ENCODE measurements at places on chromosomes 4 and X.
A peak's percentile ranks its signal among the peaks of the same experiment; 100 is the strongest.

DNA sequence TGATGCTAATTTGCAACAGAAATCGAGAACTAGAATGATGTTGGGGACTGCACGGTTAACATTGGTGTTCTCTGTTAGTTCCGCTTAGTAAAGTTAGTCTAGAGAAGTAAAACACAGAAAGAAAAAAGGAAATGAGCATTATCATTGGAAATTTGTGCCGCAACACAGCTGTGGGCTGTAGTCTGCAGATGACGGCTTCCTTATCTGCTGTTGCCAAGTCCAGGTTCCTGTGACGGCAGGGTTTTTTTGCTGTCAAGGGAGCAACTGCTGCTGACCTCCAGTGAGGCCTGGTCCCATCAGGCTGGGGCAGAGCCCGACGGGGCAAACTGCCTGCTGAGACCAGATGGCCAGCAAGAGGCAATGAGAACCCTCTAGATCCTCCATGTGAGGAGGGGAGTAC lies 38.9 kb upstream of the PHEX start:
- no peak for DNase-seq

DNA sequence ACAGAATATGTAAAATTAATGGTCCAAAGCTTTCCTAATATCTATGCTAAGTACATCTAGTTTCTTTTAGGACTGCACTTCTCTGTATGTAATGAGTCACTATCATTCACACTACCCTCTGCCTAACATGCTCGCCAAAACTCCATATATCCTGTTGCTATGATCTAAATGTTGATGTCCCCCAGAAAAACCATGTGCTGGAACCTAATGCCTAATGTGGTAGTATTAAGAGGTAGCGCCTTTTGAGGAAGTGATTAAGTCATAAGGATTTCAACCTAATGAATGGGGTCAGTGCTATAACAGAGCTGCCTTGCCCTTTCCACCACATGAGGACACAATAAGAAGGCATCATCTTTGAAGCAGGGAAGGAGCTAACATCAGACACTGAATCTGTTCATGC lies 34.9 kb upstream of the NFKB1 start:
- no peak for DNase-seq

DNA sequence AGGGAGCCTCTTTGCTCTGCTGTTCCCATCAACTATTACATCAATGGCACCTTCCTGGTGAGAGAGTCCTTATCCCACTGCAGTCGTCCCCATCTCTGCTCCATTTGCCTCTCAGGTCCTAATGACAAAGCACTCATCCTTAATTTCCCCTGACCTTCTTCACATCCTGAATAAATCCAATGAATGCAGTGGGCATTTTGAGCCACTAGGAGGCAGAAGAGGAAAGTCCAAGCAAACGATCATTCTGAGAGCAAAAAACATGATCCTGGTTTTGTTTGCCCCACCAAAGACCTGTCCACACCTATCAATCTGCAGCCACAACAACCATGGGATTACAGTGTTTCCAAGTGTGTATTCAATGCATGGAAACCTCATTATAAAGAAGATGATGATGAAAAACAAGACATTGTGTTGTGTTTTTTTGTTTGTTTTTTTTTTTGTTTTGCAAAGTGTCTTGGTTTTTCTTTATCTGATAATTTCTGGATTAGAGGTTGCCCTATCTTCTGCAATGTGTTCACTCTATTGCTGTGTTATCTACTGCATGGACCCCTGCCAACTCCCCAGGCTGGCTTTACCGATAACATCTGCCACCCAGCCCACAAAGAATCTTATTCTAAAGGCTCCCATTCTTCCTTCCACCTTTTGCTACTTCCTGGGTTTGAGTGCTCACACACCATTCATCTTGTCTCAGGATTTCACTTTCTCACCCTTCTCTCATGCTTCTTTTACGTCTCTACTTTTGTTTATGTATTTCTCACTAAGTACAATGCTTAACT lies 207.2 kb downstream of the NLGN4X start:
- peak; percentile 3 for DNase-seq

DNA sequence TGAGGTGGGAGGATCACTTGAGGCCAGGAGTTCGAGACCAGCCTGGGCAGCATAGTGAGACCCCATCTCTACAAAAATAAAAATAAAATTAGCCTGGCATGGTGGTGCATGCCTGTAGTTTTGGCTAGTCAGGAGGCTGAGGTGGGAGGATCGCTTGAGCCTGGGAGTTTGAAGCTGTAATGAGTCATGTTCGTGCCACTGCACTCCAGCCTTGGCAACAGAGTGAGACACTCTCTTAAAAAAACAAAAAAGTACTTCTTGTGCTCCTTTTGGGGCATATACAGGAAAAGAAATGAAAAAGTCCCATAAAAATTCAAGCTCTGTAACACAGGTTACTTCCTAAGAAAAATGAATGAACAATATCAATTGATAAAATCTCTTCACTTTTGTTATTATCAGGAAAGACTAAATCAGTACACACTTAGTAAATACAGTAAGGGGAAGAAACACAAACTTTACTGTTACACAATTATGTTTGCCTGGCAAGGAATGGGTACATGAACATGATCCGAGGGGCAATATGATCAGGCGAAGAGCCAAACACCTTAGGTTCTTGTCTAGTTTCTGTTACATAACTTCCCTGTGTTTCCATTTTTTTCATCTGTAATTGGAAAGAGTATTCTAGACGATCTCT lies 46.9 kb downstream of the CCDC158 start:
- no peak for DNase-seq

DNA sequence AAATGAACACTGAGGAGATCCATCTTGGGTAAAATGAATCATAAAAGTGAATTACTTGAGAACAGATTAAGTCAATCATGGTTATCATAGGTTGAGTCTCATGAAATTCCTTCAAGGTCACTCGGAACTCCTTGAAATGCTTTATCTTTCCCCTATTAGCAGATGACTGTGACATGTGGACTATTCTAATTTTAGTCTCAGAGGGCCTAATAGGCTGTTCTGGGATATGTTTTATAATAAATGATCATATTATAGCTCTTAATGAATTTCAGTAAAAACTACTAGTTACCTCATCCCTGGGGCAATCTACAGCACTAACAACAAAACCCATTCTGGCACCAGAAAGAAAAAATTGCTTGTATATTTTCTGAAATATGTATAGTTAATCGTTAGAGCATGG lies 44.7 kb downstream of the SPATA4 start:
- no peak for DNase-seq

DNA sequence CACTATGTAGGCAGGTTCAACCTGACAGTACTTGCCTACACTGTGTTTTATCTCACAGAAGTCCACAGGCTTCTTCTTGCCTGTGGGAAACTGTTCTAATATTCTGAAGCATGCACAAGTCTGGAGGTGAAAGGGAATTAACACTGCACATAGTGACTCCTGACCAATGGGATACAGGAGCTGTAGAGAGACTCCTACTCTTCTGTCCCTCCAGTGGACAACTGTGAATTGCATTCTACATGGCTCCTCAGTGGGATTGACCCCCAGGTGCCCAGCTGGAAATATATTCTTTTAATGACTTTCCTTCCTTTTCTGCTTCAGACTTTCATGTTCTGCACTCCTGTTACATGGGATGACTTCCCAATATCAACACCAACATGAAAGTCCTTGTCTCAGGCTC lies 8.2 kb upstream of the YIPF6 start:
- DNase-seq, result no peak

DNA sequence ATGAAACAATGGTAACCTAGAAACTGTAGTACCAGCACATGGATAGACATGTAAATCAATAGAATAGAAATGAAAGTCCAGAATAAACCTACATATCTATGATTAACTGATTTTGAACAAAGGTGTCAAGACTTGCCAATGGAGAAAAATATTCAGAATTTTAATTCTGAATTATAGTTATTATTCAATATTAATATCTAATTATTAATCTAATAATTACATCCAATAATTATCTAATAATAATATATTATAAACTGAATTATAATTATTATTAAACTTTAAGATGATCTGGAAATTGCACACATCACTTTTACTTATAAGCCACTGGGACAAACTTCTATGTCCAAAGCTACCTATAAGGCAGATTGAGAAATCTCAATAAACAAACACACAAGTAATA lies 1365.2 kb upstream of the ADGRL3 start:
- no peak for DNase-seq

DNA sequence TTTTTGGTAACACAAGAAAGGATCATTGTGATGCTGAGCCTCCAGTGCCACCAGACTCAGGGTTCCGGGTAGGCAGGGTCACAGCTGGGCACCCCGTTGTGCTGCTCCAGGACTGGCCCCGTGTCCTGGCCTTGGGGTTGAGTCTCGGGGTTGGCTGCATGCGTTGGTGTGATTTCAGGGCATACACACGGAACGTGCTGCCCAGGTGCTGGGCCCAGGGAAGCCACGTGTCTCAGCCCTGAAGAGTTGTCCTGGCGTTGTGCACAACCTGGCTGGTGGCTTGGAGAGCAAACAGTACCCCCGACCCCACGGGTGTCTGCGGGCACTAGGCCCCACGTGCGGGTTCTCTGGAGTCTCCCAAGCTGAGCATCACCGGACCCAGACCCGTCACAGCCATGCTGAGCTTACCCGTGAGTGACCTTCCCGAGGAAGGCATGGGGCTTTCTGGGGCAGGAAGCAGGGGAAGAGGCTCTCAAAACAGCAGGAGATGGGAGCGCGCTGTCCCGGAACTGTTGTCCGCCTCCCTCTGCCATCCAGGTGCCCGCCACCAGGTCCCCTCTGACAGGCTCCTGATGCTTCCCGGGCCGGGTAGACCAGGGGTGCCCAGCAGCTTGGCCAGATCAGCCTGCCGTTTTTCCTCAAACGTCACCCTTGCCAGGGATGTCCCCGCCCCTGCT lies 66.1 kb upstream of the ENPP6 start:
- no peak for DNase-seq

DNA sequence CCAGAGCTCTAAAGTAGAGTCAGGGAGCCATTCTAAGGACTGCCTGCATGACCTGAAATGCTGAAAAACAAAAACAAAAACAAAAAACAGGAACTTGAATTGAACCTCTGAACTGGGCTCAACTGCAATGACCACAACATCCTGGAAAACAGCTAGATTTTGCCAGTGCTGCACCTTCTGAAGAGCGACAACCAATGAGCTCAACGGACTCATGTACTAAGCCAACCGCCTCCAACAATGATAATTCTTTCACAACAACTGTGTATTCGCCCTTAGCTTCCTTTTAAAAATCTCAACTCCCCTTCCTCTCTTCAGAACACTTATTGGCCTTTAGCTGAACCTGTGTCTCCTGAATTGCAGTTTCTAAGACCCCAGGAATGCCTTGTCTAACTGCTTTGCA lies 69.8 kb downstream of the HAUS3 start:
- no peak for DNase-seq

DNA sequence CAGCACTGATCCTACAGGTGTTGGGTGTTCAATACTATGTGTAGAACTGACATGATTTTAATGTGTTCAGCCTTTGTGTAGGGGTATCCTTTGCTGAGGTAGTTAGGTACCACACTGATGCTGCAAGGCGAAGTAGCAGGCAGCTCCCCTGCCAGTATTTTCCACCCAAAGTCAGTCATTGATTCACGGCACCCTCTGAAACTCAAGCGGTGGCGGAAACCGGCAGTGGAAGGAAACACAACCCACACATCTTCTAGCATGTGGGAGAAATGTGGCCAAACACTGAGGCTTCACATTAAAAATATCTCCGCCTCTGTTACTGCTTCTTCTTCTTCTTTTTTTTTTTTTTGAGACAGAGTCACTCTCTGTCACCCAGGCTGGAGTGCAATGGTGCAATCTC lies 126.3 kb downstream of the AASDH start:
- no peak for DNase-seq

DNA sequence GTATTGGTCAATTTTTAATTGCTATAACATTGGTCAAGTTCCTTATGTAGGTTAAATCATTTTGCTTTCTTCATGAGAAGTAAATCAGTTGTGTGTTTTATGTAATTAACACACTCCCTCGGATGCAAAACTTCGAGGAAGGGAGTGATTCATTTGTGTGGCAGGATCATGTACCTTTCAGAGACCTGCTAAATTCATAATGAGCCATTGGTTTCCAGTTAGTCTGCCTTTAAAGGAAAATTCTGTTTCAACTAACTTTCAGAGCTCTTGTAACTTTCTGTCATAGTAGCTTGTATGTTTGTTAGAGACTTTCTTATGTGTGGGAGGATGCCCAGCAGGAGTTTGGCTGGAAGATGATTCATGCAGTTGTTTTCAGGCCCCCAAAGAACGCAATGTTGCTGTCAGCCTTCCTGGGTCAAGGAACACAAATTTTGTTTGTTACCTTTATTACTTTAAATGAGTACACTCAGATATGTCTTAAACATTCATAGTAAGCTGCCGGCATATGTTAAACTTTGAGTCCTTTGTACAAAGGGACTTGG lies 72.1 kb downstream of the GPR101 start:
- DNase-seq, result no peak

DNA sequence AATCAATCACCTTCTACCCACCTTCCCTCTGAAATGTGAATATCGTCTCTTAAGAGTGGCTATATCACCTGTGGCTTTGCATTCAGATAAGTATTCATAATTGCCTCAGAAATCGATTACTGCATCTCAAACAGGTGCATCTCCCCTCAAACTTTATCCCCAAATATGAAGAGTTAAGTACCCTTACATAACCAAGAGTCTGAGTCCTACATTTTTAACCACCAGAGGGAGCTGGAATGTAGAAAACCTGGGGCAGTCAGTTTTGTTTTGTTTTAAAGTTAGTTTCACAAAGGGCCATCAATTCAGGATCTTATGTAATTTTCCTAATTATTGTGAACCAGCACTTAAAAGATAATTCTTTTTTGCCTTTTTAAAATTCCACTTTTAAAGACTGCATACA lies 5.7 kb downstream of the TCEANC start:
- no peak for DNase-seq

- DNase-seq, result peak; percentile 81
These were observed 54.5 kb downstream of the RTL9 start for GRCh38 chrX:110412971-110413726.

DNA sequence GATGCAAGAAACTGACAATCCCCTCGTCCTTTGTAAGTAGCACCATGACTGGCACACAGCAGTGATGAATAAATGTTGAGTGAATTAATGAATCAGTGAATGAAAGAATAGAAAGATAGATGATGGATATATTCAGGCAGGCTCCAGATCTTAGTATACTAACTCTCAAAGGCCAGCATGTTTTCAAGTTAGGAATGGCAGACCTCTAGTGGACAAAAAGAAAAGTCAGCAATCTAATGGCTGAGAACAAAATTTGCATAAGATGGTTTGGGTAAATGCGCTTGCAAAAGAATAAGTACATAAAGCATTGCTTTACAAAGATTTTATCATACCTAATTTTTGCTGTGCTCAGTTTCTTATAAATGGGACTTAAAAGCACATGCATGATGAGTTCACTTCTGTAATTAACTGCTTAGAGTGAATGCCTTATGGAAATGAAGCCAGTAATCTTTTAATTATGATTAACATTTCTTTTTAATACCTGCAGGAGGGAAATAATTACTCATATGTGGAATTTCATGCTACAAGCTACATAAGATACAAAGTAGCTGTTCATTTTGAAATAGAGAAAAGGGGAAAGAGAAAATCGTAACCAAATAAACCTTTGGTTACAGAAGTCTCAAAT lies 126.9 kb upstream of the GPRIN3 start:
- DNase-seq, result peak; percentile 11

DNA sequence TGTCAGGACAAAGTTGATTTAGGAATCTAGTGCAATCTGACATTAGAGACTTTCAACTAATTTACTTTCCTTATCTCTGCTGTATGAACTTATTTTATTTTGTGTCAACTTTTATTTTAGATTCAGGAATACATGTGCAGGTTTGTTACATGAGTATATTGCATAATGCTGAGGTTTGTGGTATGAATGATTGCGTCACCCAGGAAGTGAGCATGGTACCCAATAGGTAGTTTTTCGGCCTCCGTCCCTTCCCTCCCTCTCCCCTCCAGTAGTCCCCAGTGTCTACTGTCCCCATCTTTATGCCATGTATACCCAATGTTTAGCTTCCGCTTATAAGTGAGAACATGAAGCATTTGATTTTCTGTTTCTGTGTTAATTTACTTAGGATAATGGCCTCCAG lies 68.7 kb upstream of the TEX13D start:
- no peak for DNase-seq
